Esophagus squamous epithelium (tissue), 5 donors: ENCODE measurements at places on chromosomes 5 and 9.

GRCh38 chr5:163938595-163938994 is 433.2 kb downstream of the MAT2B start:
- DNase-seq, result no peak

DNA sequence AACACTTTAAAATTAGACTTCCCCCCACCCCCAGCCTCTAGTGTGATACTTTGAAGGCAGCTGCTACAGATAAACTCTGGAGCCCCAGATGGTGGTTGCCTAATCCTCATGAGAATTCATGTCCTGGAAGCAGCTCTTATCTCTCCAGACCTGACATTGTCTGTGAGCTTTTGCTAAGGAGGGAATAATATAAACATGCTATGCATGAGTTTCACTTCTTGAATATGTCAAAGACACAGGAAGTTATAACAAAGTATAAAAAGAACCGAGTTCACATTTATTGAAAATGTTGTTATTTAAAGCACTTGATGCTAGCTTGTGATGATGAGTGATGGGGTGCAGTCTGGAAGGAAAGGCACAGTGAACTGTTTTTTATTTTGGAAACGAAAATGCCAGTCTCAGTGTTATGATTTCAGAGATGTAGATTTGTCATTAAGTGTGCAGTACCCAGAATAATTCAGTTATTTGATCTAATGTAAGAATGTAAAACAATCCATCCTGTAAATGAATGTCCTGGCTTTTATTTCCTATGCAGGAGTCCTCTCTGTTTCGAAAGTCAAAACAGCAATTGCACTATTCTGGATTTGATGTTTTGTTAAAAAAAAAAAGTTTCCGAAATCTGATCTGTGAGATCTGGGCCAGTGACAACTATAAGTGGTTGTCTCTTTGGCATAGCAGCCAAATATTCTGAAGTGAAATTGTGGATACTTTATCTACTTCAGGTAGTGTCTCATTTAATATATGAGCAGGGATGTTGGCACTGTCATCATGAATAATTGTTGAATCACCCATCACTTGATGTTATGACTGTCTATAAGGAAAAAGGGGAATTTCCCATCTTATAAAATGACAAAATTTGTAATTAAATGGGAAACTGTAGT is 77.0 kb downstream of the ZCCHC7 start:
- no peak for DNase-seq

DNA sequence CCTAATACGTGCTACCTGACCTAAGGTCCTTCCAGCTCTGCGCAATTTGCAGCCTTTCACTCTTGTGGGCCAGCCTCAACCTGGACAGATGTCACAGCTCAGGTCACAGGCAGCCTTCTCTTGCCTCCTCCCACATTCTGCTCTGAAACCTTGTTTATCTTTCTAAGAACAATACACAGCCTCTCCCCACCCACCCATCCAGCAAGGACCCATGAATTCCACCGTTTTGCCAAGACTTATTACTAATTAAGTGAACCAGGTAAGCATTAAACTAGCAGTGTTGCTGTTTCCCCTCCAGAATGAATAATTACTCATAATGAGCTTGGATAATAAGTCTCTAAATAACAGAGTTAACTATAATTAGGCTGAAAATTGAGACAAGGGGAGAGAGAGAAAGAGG is 11.0 kb downstream of the FABP6 start:
- DNase-seq, result no peak

DNA sequence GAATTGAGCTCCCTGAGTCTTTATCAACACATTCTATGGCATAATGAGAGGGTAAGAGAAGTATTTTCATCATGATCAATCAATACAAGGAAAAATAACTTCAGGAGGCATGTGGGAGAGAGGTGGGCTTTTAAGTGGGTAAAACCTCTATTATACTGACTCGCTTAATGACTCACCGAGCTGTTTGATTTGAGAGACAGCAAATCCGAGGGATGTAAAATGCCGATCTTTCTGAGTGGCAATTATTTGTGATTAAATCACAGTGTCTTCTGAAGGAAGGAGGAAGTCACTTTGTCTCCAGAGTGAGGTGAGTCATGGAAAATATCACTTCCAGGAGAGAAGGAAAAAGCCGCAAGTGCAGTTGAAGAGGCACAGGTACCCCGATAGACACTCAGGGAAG is 320.4 kb downstream of the DRD1 start:
- DNase-seq, result no peak

DNA sequence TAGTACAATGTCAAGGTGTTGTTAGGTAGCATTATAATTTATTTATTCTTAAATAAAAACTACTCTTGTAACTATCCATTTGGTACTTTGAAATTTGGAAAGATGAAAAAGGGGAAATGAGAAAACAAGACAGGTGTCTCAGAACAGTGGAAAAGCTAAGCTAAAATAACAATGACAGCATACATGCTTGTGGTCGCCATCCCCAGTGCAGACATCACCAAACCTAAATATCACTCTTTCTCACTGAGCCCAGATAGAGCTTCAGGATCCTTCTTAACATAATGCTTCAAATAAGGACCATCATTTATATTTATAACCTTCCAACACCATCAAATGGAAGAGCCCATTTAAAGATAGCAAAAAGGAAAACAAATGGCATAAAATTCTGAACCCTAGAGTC is 434.4 kb upstream of the BRINP1 start:
- no peak for DNase-seq

DNA sequence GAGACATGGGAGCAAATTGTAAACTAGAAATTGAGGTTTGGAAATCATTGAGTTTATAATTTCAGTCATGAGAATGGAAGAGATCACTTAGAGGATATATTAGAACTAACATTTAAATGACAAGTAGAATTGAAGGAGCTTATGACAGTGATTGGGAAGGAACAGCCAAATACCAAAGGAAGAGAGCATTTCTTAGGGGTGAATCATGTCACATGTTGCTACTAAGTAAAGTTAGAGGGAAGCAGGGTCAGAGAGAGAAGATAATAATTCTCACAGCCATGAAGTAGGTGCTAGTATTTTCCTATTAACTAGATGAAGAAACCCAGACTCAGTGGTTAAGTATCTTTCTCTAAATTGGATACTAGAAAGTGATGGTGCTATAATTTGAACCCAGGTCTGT is 59.3 kb downstream of the COMMD10 start:
- DNase-seq, result no peak
